ENCODE measurements at places on chromosomes 2 and 18. TPM values are rescaled to one million over a fixed set of nuclear protein-coding genes. Genes with fewer than 3 reads are reported as not detected.

Gene FIGN
- 8.0 TPM for total RNA-seq

Gene TSPYL6
- total RNA-seq, result not detected

Gene PTPRN
- total RNA-seq, result not detected

Gene TBR1
- not detected for total RNA-seq

Gene CYP27C1
- 0.73 TPM for total RNA-seq

Gene NT5C1B
- total RNA-seq, result not detected

Gene CXCR1
- total RNA-seq, result not detected

- DNase-seq, result no peak
Measured at GRCh38 chr2:120820263-120820952, 84.7 kb downstream of the GLI2 start.

GRCh38 chr2:201835066-201835465, 28.7 kb downstream of the CDK15 start:
- DNase-seq, result no peak

DNA sequence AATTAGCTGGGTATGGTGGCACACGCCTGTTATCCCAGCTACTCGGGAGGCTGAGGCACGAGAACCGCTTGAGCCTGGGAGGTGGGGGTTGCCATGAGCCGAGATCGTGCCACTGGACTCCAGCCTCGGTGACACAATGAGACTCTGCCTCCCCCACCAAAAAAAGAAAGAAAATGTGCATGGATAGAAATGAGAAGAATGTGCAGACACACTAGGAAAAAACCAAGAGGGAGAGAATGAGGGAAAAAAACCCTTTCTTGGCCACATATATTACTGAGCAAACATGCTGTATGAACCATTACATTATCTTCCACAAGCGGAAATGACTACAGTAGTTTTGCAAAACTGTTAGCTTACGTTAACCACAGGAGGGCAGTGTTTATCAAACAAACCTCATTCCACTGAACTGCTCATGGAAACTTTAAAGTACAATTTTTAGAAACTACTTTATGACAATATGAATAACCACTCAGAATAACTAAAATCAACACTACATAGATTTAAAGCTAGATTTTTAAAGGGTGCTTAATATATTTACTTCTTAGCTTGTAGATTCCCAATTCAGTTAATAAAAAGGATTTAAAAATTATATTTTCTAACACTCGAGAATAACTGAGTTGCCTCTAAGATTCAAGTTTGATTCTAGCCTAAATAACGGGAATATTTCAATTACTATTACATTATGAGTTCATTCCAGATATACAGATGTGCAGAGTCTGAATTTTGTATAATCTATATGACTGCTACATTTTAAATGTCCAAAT, 26.4 kb downstream of the ASXL2 start:
- DNase-seq, result no peak

DNA sequence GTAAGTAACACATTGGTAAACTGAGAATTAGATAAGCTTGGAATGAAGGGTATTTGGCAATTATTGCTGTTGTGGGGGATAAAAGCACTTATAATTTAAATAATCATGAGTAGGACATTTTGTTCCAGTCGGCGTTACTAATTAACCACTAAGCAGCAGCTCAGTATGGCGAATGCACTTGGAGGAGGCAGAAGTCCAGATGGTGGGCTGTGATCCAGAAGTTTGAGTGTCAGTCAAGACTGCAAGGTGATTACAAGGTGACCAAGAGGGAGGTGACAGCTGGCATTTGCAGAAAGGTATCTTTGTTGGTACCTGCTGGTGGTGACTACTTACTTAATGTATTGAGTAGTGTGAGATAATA, 643.6 kb upstream of the FAM98A start:
- no peak for DNase-seq

- peak; percentile 30 for DNase-seq
Measured at GRCh38 chr18:58865701-58866065, 1.0 kb downstream of the ZNF532 start.

DNA sequence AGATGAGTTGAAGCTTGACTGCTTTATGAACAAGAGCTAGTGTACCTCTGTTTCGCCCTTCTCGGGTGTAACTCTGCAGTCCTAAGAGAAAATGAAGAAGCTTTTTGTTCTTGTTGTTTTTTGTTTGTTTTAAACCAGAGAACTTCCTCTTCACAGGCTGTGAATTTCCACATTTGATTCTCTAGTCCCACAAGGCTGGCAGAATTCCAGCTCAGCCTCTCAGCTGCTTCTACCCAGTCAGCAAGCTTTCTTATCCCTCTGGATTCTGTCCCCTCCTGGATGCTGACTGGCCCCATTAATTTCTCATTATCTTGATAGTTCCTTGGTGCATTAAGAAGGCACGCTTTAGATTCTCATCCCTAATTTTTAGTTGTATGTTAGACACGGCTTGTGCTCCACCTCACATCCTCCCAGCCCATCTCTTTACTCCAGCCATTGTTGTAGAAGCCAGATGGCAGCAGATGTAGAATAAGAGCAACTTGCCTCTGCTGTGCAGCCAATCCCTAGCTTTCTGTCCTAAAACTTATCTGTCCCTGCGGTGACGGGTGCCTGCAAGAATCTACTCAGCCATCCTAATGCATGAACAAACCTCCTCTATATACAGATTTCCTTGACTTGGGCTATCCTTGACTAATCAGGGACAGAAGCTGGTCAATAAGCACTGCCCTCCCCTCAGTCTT, 12.3 kb upstream of the RESP18 start:
- no peak for DNase-seq
